Spleen (tissue), 13 donors: ENCODE measurements at places on chromosomes 2 and 18. TPM values are rescaled to one million over a fixed set of nuclear protein-coding genes. Genes with fewer than 3 reads are reported as not detected.

GRCh38 chr18:24679062-24679461, 218.6 kb downstream of the HRH4 start:
- DNase-seq = no peak

Gene CABLES1
- 8.0 TPM for total RNA-seq

DNA sequence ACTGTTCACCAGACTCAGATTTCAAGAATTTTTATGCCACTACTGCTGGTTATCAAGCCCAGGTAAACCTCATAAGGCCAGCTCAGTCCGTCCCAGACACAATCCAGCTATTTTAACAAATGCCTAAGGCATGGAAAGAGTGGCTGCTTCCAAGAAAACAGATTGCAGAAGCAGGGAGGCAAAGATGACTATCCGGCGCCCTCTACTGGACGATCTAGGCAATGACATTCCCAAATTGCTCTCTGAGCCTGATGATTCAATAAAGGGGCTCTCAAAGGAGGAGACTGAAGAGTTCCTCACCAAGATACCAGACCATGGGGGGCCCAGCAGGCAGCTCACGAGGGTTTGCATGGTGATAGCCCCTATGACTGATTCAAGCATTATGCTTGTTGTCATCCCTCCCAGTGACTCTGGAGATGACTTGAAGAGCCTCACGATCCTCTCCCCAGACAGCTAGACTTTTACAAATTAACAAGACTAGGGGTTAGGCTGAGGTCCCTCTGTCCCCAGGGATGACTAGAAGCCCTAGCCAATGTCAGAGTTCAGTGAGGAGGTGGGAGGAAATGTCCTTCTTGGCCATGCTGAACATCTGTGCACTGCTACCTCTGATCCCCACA, 25.0 kb downstream of the SERPINB8 start:
- DNase-seq = no peak

GRCh38 chr18:55753643-55754263, 165.8 kb upstream of the TCF4 start:
- DNase-seq = no peak

Gene SCYGR4
- total RNA-seq = not detected

DNA sequence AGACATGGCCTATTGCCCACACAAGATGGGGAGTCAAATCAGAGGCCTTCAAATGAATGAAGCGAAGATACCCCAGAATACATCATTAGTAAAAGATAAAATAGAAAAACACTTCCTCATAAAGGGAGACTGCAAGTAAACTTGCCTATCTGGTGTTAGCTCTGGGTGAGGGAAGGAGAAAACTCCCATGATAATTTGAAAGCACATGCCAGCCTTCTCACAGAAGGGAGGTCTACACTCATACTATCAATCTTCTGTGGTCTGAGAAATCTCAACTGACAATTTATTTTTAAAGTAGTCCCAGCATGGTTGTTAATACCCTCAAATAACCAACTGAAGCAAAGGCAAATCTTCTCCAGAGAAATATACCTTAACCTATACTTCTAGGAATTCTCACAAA, 75.4 kb downstream of the EXOC6B start:
- DNase-seq = no peak

Gene USP37
- total RNA-seq = 18.7 TPM

DNA sequence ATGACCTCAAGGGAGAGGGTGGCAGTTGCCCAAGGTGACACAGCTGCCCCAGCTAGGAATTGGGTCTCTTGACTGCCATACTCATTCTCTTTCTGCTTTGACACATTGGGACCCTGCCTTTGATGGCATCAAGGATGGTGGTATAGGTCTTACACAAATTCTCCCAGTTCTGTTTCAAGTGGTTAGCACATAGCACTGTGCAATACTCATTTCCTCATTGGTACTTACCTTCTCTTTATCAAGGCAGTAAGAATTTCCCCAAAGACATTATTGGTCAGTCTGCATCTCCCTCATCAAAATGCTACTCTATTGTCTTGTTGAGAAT, 35.9 kb upstream of the CCDC93 start:
- no peak for DNase-seq

DNA sequence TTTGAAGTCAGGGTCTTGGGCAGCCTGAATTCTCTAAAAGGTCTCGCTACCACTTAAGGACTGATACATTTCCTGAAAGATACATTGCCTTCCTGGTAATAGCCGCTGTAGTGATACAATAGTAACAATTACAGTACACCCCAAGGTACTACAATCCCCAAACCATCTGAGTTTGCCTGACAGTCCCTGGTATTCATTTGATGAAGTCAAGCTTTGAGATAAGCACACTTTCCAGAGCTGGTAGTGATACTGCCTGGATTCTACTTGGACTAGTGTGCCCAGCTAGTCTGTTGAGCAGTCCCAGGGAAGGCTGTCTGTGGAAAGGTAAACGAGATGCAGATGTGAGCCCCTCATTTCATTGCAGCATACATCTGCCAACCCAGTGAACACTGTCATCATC, 24.4 kb upstream of the ITGB6 start:
- DNase-seq = no peak

Gene PNKD
- 61.2 TPM for total RNA-seq

- no peak for DNase-seq
These were observed 4.6 kb downstream of the CXCR4 start for GRCh38 chr2:136113209-136113971.

Gene MGAT4A
- 40.7 TPM for total RNA-seq

DNA sequence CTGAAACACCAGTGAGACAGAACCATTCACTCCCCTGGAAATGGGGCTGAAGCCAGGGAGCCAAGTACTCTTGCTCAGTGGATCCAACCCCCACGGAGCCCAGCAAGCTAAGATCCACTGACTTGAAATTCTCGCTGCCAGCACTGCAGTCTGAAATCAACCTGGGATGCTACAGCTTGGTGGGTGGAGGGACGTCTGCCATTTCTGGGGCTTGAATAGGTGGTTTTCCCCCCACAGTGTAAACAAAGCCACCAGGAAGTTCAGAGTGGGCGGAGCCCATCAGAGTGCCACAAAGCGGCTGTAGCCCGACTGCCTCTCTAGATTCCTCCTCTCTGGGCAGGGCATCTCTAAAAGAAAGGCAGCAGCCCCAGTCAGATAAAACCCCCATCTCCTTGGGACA, 292.8 kb downstream of the LNPK start:
- no peak for DNase-seq

DNA sequence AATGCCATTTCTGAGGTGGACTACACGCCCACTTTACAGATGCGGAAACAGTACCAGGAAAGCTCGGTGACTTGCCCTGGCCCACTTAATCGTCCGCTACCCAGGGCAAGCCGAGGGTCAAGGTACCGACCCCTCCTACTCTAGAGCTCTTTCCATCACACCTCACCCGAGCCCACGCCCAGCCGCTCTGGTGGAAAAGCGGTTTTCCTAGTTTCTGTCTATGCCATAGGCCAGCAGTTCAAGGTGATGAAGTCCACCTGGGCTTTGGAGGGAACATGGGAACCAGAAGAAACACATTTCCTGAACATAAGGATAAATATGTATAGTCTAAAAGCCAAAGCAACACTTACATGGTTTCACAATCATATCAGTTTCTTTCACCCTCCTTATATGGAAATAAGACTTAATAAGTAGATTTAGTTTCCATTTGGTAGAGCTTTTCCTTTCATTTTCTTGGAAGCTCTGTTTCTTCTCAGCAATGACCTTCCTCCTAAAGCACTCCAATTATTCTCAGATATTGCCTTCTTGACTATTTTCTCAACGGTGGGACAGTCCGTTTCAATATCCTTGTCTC, 567 bp downstream of the VWA3B start:
- DNase-seq = no peak

Gene AQP12A
- not detected for total RNA-seq

- no peak for DNase-seq
These were observed 106.5 kb upstream of the SCN1A start for GRCh38 chr2:166234112-166234846.

DNA sequence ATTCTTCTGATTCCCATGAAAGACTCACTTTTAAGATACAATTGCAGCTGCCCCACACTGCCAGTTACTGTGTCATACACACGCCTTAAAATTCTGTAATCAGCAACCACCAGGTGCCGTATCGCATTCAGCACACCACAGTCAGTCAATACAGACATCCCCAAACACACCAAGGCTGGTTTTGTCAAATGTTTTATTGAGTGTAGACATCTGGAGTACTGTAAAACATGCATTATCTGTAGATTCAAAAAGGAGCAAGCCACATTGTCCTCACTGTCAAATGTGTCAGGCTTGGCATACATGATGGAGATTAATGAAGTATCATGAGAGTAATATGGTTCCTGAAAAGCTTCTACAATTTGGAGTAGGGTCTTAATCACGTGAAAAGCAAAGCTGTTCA, 109.7 kb upstream of the SP3 start:
- DNase-seq = no peak

DNA sequence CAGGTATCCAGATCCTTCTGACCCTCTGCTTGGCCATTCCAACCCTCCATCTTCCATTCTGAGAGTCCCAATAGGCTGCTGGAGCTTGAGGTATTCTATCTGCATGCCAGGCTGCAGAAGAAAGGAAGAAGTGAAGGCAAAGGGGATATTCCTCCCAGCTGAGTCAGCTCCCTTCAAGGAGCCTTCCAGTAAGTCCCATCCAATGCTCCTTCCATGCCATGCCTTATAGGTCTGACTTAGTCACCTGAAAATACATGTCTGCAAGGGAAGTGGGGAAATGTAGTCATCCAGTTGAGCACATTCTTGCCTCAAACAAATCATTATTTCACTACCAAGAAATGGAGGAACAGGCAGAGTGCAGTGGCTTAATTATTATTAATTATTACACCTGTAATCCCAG, 464.6 kb downstream of the CNTNAP5 start:
- no peak for DNase-seq

Gene LHCGR
- total RNA-seq = not detected

DNA sequence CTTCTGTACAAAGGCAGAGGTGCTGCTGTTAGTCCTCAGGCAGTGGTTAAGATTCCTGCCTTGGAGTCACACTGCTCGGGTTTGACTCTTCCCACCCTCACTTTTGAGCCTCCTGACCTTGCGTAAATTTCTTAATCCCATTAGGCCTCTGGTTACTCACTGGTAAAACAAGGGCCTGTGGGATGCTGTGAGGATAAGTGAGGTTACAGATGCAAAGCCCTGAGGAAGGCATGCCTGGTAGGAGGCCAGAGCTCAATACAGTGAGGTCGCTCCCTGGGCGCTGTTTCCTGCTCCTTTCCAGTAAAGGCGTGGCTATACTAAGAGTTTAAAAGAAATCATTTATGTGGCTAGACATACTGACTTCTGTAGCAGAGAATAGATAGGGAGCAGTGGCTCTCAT, 127.5 kb upstream of the TMEM200C start:
- DNase-seq = no peak

- no peak for DNase-seq
These were observed 49.9 kb upstream of the RTN4 start for GRCh38 chr2:55099878-55100820.

DNA sequence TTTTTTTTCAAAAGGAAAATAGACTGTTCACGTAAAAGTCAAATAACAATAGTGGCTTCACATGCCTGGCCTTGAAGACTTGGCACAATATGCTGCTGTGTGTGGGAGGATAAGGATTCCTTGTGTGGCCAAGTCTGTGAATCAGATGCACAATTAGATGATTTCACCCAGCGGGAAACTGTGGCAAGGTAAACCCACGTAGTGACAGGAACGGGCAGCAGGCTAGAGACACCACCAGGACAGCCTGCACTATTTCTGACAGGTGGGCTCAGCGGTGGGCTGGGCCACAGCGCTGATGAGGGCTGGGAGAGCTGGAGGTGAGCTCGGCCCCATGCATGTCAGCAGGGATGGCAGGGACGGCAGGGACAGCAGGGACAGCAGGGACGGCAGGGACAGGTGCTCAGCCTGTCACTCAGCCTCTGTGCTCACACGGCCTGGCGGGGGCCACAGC, 21.6 kb downstream of the SNORC start:
- DNase-seq = peak; percentile 36

DNA sequence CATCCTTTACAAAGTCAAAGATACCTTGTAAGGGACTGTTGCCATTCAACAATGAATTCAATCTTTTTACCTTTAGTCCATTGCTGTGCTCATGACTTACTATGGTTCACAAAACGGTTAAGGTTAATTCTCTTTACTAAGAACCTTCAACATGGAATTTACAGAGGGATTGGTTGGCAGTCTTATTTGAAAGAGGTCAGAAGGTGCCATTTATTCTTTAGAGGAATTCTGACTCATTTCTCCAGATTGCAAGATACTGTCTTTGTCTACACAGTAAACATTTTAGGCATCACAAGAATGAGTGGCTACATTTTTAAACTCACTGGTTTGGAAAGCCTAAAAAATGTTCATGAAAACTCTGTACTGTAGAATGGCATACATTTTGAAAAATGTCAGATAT, 17.4 kb downstream of the KCNH7 start:
- DNase-seq = no peak

DNA sequence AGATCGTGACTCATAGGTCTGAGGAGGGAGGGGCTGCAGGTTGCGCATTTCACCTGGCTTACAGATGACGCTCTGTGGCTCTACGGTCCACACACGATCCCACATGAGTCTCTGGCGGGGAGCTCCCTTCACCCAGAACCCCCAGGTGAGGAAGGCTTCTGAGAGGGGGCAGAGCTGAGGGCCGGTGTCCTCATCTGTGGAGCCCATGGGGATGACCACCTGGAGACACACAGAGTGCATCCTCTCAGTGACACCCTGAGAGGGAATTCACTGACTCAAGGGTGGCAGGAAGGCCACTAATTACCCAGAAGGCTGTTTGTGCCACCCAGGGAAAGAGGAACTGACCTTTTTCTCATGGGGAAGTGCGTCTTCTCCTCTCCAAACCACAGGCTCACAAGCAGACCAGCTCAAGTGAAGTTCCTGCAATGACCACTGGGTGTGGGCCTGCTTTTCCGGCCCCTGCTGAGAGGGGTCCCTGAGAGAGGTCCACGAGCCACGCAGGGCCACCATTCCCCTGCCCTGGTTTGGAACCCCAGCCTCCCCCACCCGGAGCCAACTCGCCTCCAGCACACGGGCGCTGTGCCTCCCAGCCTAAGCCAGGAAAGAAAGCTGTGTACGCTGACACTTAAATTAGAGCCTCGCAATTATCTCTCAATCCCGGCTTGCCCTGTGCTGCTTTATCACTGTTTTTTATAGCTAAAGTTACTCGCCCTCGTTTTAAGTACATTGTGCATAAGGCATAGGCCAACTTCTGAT, 114.1 kb downstream of the BCL11A start:
- peak; percentile 93 for DNase-seq

GRCh38 chr2:190596993-190597392, 51.9 kb upstream of the NAB1 start:
- DNase-seq = no peak

- no peak for DNase-seq
These were observed 373.8 kb downstream of the TMEM182 start for GRCh38 chr2:103135679-103136078.

Gene CYTIP
- 106 TPM for total RNA-seq

DNA sequence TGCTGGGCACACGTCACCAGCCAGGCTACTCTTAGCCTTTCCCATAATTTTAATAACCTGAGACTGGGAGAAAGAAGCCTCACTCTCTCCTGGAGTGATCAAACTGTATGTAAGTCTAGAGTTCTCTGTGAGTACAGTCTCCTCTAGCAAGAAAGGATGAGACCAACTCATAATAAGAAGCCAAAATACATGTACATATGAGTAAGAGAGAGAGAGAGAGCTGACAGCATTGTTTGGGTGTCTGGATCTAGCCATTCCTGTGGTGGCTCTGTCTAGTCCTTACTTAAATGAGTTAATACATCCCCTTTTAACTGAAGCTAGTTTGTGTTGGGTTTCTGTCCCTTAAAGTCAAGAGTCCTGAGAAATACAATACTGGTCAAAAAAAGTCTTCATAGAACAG, 26.0 kb upstream of the ANXA4 start:
- DNase-seq = no peak

GRCh38 chr18:56538746-56539145, 99.6 kb downstream of the TXNL1 start:
- DNase-seq = no peak

Gene TCF4
- 184 TPM for total RNA-seq

- DNase-seq = peak; percentile 59
These were observed 7.6 kb downstream of the KCNG2 start for GRCh38 chr18:79805211-79805887.
